Stimulated activated CD8-positive, alpha-beta memory T cell treated with anti-CD3 and anti-CD28 coated beads, Interleukin-15, amount 100 ng/mL, for 48 hours (primary cell): ENCODE measurements at places on chromosomes 4 and X.

- DNase-seq = no peak
Observed at GRCh38 chr4:38157592-38157991, 197.4 kb downstream of the PTTG2 start.

- DNase-seq = no peak
Observed at GRCh38 chr4:177265729-177266128, 43.9 kb upstream of the NEIL3 start.

DNA sequence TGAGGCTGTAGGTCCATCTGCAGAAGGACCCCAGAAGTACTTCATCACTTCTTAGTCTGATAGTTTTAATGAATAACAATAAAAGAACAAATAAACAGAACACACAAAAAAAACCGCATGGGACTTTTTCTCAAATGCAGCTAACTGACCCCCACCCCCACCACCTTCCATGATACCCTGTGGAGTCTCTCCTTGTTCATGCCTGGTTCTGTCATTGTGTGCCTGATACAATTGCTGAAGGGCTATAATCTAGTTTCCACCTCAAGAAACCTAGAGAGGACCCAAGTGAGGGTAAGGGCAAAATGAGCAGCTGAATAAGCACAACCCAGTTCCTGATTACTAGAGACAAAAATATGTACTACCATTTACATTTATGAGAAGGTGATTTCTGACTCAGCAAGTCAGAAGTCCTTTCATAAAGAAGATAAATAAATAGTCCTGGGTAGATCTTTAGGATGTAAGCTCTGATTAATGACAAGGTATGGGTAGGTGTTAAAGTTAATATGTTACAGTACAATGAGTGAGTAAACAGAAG, 155.1 kb downstream of the TMA16 start:
- no peak for DNase-seq

GRCh38 chr4:184476695-184477094, 2.3 kb upstream of the IRF2 start:
- DNase-seq = no peak
